Mammary epithelial cell (primary cell): ENCODE measurements at places on chromosomes 3 and 15.
A peak's percentile ranks its signal among the peaks of the same experiment; 100 is the strongest.

DNA sequence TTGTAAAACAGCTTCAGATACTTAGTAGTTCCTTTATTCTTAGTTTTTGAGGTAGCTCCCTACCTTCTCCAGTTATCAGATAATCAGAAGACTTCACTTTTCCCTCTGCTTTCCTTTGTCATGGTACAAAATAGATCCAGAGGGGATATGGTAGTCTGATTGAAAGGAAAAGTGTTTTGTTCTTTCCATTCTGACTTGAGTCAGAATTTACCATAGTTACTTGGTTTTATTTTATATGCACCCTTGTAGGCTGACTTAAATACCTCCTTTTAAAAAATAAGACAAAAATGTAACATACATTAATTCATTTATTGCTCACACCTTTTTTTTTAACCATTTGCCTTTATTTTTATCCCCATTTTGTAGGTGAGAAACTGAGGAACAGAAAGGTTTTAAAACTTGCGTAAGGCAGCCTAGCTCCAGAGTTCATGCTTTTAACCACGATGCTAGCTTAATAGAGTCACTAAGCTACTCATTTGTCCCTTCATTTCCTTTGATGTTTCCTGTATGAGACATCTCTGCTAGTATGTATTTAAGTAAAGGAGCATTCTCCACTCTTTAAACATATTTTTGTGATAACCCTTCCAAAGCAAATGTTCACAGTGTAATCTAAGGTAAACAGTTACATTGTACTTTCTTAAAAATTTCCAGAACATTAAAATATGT, 187.5 kb downstream of the KLHL25 start:
- peak; percentile 25 for DNase-seq

- no peak for DNase-seq
These were observed 14.0 kb downstream of the ABHD5 start for GRCh38 chr3:43704697-43705096.

DNA sequence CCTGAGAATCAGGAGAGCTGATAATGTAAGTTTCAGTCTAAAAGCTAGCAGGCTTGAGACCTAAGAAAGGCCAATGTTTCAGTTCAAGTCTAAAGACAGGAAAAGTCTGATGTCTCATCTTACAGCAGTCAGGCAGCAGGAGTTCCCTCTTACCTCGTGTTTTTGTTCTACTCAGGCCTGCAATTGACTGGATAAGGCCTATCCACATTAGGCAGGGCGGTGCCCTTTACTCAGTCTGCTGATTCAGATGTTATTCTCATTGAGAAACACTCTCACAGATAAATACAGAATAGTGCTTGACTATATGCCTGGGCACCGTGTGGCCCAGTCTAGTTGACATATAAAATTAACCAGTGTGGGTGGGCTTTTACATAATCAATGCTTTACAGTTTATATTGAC, 122.4 kb downstream of the NR1D2 start:
- peak; percentile 64 for DNase-seq

GRCh38 chr3:54036543-54036942, 85.8 kb upstream of the CACNA2D3 start:
- no peak for DNase-seq

GRCh38 chr3:175977968-175978752, 1119.0 kb downstream of the NAALADL2 start:
- no peak for DNase-seq

DNA sequence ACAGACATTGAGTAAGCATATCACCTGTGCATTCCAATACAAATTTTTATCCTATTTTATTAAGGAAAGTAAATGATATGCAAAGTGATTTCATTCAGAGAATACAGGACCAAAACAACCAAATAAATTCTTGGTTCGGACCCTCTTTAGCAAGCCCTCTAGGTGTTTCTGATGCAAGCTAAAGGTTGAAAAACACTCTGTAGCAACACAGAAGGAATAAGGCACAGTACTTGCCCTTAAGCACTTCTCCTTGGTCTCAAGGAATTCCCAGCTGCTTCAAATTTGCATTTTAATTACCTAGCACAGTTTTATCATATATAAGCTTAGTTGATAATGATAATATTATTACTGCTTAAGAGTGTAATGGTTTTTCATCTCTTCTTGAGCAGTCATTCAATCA, 288.4 kb downstream of the KCNH8 start:
- DNase-seq: no peak

DNA sequence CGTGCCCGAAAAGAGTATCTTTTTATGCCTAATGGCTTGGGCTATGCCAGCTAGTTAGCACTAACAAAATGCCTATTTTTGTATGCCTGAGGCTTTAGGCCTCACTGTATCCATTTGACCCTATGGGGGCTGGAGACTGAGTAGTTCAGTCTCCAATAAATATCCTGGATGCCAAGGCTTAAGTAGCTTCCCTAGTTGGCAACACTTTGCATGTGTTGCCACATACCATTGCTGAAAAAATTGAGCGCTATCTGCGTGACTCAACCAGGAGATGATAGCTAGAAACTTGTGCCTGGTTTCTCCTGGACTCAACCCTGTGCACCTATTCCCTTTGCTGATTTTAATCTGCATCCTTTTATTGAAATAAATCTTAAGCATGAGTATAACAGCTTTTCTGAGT, 58.4 kb upstream of the ATP2C1 start:
- peak; percentile 52 for DNase-seq

GRCh38 chr3:86792316-86792715, 198.6 kb downstream of the VGLL3 start:
- no peak for DNase-seq

DNA sequence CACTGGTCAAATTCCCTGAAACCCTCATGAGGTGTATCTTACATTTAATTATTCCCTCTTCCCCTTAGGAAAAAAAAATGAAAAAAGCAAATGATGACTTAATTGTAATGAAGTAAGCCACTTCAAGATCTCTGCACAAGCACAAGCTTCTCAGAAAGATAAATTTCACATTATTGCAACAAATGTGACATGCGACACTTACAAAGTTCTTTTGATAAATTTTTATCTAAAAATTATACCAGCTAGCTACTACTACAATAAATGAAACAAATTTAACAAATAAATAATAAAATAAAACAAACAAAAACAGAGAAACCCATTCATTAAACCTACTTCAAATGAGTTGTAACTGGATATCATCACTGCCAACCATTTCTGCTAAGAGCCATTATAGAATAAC, 10.0 kb upstream of the TM2D3 start:
- DNase-seq: no peak

- peak; percentile 38 for DNase-seq
These were observed 1.4 kb downstream of the PTPRG start for GRCh38 chr3:61562721-61563312.

- no peak for DNase-seq
These were observed 75.5 kb downstream of the CCR1 start for GRCh38 chr3:46132565-46132964.

DNA sequence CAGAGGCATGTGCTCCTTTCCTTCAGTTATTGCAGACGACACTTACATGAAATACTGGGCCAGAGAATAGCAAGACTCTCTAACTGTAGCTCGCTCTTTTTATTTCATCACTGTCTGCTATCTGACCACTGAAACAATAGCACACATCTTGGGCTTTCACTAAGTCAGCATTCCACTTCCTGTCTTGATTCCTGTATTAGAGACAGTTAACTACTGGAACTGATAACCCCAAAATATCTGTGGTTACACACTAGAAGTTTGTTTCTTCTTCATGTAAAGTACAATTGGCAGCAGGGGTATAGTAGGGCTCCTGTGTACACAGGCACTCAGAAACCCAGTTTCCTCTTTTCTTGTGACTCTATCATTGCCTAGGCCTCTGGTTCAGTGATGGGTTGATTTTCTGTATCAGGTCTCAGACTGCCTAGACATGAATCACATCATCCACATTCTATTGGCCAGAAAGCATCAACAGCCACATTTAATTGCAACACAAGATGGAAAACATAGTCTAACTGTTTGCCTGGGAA, 230.2 kb upstream of the CD96 start:
- DNase-seq: no peak

DNA sequence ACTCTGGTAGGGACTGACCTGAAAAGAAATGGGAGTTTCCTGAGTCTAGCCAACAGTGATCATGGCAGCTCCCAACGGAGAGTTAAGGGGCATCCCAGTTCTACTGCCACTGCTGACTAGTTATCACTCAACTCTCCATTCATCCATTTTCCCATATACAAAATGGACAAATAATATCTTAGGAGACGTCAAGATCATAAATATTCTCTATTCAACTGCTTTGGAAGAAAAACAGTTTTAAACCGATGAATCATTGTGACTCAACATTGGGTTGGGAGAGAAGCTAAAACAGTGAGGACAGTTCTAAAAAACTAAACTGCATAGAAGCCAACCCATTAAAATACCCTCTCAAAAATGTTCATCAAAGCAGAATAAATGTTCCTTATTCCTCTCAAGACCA, 57.6 kb upstream of the CHRM5 start:
- peak; percentile 57 for DNase-seq

- DNase-seq: no peak
These were observed 155.7 kb downstream of the KLF13 start for GRCh38 chr15:31482122-31482922.

- peak; percentile 94 for DNase-seq
These were observed 16.3 kb downstream of the SV2B start for GRCh38 chr15:91116113-91117067.

DNA sequence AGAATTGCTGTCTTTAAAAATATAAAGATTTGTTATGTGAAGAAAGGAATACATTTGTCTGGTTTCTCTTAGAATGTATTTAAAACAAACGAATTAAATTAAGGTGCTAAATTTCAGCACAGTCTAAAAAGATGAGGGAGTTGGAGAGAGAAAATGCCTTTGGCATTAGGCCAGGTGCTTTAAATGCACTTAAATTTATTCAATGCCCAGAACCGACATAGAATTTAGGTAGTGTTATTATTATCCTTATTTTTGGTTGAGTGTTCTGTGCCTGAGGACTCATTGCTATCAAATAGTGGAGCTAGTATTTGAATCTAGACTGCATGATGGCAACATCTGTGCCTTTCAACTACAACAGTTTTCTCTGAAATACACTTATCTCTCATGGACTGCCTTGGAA, 287.5 kb downstream of the RBMS3 start:
- DNase-seq: no peak

- DNase-seq: no peak
These were observed 7.1 kb upstream of the TP63 start for GRCh38 chr3:189624130-189624529.

DNA sequence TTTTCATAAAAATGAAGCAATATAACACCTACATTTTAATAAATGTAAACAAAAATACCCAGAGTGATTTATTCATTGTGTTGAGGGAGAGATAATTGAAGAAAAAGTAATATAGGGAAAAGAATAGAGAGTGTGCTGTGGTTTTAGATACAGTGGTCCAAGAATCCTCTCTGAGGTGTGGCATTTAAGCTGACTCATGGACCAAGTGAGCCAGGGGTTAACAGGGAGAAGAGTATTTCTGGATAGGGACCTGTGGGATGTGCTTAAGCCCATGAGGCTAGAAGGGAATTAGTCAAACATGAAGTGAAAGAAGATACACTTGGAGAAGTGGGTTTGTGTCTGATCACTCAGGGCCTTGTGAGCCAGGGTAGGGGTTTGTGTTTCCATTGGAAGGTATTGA, 680.7 kb upstream of the GRM7 start:
- no peak for DNase-seq

DNA sequence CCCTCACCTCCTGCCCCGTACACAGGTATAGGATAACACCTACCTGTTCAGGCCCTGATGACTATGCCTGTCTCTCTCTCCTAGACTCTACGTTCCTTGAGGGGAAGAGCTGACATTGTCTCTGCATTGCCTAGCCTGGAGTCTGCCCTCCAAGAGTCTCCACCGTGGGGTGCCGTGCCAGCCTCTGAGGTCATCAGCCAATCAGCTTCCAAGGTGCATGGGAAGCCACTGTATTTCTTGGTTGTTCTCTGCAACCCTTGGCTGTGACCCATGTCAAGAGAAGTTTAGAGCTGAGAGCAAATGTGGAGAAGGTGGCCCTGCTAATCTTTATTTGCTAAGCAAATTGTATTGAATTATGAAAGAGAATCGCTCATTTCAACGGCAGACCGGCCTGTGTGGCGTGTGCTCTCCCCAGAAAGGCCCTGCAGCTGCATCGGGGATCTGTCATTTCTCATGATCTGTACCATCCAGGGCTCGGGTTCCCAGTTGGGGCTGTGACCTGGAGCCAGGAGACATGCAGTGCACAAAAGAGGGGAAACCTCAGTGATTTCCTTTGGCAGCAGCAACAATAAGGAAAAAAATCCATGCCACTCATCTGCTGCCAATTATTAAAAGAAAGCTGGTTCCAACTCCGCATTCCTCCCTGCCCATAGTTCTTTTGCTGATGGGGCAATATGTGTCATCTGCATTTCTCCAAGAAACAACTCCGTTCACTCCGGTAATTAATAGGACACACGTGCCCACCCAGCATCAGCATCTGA, 182.2 kb downstream of the MEGF11 start:
- DNase-seq: no peak

- no peak for DNase-seq
These were observed 965 bp downstream of the FLNB start for GRCh38 chr3:58009026-58009748.

GRCh38 chr15:53974813-53975212, 3.4 kb upstream of the UNC13C start:
- DNase-seq: no peak

DNA sequence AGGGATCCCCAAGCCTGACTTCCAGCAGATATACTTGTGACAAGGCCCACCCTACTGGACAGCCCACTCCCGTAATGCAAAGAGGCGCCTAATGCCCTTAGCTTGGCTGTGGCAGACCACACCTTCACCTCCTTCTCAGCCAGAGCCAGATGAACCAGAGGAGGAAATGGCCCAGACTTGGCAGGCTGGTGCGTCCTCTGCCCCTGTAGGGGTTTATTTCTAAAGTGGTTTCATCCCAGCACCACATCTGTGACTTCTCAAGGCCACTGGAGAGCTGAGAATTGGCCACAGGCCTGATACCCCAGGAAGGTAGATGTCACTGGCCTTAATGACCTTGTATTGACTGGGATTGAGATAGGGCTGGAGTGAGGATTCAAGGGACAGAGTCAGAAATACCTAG, 29.5 kb downstream of the BOC start:
- no peak for DNase-seq
